ENCODE measurements at places on chromosomes 7 and 10. TPM values are rescaled to one million over a fixed set of nuclear protein-coding genes. Genes with fewer than 3 reads are reported as not detected.

Gene GIMAP8
- total RNA-seq = 0.24 TPM

Gene LRRD1
- 0.51 TPM for total RNA-seq

Gene TAS2R5
- 1.1 TPM for total RNA-seq

Gene ASIC3
- 9.8 TPM for total RNA-seq

Gene COL26A1
- 14.8 TPM for total RNA-seq

All from cardiac muscle cell (in vitro differentiated cells and primary cell).